ENCODE measurements at places on chromosomes 2 and 18. TPM values are rescaled to one million over a fixed set of nuclear protein-coding genes. Genes with fewer than 3 reads are reported as not detected.

DNA sequence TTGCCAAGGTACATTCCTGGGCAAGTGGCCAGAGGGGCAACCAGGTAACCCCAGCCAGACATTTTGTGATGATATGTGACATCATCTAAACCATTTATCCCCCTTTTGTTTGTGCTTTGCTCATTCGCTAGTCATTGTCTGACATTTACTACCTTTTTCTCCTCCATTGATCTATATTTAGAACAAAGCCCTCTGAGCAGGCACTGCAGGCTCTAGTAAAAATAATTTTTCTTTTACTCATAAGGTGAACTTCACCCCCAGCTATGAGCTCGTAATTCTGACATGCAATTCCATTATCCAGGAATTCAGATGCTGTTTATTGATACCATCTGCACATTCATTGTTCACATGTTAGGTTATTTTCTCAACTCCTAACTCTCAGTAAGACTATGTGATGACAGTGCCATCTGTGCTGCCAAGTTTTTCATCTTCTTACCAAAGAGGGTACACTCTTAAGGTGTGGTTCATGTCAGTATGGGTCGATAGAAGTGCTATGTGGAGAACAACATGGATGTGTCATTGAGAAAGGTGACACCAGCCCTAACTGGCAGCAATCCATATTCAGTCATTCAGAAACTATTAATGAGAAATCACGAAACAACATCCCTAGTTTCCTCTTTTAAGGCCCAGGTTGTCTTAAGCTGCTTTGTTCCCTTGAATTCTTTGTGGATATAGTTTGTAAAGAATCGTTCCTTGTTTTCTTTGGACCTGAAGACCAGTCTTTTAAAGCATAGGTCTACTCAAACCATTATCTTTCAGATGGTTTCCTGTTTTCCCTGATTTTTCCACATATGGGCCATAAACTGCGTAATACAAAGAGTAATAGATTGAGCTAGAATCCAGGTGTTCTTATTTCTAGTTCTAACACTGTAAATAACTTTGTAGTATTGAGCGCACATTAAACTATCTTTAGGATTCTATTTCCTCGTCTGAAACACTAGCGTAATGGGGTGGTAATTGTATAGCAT, 978.1 kb upstream of the CDH2 start:
- peaks cover 8% of the 10 kb centered on the region for H3K4me1 ChIP-seq
- DNase-seq, result peak; percentile 38
- H3K4me3 ChIP-seq, result no peak overlapping the region
- H3K36me3 ChIP-seq, result no peaks in the 10 kb centered on the region
- no peaks in the 10 kb centered on the region for H3K27me3 ChIP-seq

- peak overlapping the region; percentile 35 for H3K27ac ChIP-seq
- peak; percentile 28 for DNase-seq
- no peak overlapping the region for H3K4me3 ChIP-seq
- H3K27me3 ChIP-seq, result no peaks in the 10 kb centered on the region
These were observed 377.1 kb downstream of the TNS1 start for GRCh38 chr2:217625557-217626169.

GRCh38 chr2:205911306-205911705, 174.7 kb downstream of the INO80D start:
- H3K27ac ChIP-seq, result no peak overlapping the region
- H3K4me1 ChIP-seq, result no peaks in the 10 kb centered on the region
- no peak overlapping the region for H3K4me3 ChIP-seq
- no peaks in the 10 kb centered on the region for H3K36me3 ChIP-seq
- H3K27me3 ChIP-seq, result peaks cover 3% of the 10 kb centered on the region

- no peaks in the 10 kb centered on the region for H3K4me1 ChIP-seq
- H3K36me3 ChIP-seq, result no peaks in the 10 kb centered on the region
- no peak for DNase-seq
These were observed 286.2 kb upstream of the VRK2 start for GRCh38 chr2:57760381-57760801.

DNA sequence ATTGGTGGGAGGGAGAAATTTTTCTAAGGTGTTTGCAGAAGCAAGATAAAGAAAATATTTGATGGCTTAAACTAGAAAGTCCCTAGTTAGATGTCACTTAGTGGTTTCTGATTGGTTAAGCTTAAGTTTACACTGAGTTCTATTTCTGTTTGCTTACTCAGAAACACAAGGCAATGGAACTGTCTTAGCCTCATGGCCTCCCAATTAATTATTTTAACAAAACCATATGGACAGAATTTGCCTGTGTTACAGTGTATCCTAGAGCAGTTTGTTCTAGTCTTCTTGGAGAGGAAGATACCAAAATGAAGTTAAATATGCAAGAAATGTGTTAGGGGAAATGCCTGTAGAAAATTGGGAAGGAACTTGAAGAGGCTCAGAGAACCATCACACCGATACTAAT, 4.6 kb upstream of the IMPACT start:
- no peaks in the 10 kb centered on the region for H3K4me1 ChIP-seq
- no peaks in the 10 kb centered on the region for H3K36me3 ChIP-seq
- no peak overlapping the region for H3K27ac ChIP-seq
- peaks cover 7% of the 10 kb centered on the region for H3K27me3 ChIP-seq
- no peak overlapping the region for H3K4me3 ChIP-seq

- peak; percentile 98 for DNase-seq
- H3K36me3 ChIP-seq, result no peaks in the 10 kb centered on the region
- H3K4me3 ChIP-seq, result no peak overlapping the region
These were observed 42.4 kb upstream of the FIGN start for GRCh38 chr2:163778045-163778781.

- H3K27me3 ChIP-seq, result no peaks in the 10 kb centered on the region
- no peaks in the 10 kb centered on the region for H3K36me3 ChIP-seq
- H3K4me3 ChIP-seq, result no peak overlapping the region
- DNase-seq, result no peak
These were observed 951.7 kb upstream of the CNTNAP5 start for GRCh38 chr2:123073371-123073770.

- DNase-seq, result peak; percentile 18
- no peaks in the 10 kb centered on the region for H3K27me3 ChIP-seq
- no peak overlapping the region for H3K4me3 ChIP-seq
- H3K27ac ChIP-seq, result no peak overlapping the region
- H3K36me3 ChIP-seq, result peaks cover 2% of the 10 kb centered on the region
These were observed 82.7 kb downstream of the ORC4 start for GRCh38 chr2:147937744-147938349.

DNA sequence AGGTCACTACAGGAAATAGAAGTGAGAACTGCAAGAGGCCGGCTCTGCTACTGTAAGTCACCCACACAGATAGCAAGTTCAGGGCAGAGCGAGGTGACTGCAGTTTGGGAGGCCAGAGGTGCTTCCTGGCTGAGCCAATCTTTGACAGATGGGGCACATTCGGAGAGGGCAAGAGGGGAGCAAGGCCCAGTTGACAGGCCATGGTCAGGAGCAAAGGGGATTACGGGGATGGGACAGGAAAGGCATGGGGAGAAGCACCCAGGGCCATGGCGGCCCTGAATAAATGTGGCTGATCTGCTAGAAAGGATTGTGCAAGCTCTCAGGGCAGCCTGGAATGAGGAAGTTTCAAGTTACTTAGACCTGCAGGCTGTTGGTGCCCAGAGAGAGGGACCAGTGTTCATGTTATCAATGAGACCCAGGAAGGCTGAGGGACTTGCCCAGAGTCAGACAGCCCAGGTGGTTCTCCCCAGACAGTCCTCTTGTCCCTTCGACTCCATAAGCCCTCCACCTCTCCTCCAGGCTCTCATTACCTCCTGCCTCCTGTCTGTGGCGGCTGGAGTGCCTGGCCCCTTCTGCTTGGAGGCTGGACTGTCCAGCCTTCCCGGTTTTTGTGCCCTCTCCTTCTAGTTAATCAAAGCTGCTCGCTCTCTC, 123.3 kb downstream of the CTIF start:
- peaks cover 13% of the 10 kb centered on the region for H3K36me3 ChIP-seq
- H3K4me1 ChIP-seq, result peaks cover 12% of the 10 kb centered on the region
- H3K27me3 ChIP-seq, result no peaks in the 10 kb centered on the region

GRCh38 chr2:127860130-127860529, 2.2 kb upstream of the POLR2D start:
- H3K27ac ChIP-seq, result no peak overlapping the region
- no peaks in the 10 kb centered on the region for H3K4me1 ChIP-seq
- H3K27me3 ChIP-seq, result no peaks in the 10 kb centered on the region
- H3K4me3 ChIP-seq, result no peak overlapping the region
- no peak for DNase-seq

GRCh38 chr2:28287256-28287915, 105.3 kb upstream of the FOSL2 start:
- H3K4me3 ChIP-seq, result no peak overlapping the region
- peaks cover 17% of the 10 kb centered on the region for H3K4me1 ChIP-seq
- DNase-seq, result peak; percentile 65
- no peaks in the 10 kb centered on the region for H3K27me3 ChIP-seq
- peak overlapping the region; percentile 65 for H3K27ac ChIP-seq

GRCh38 chr2:15956230-15956629, 15.9 kb downstream of the MYCN start:
- H3K4me1 ChIP-seq, result no peaks in the 10 kb centered on the region
- H3K27ac ChIP-seq, result no peak overlapping the region
- no peaks in the 10 kb centered on the region for H3K27me3 ChIP-seq
- no peak for DNase-seq
- no peaks in the 10 kb centered on the region for H3K36me3 ChIP-seq

DNA sequence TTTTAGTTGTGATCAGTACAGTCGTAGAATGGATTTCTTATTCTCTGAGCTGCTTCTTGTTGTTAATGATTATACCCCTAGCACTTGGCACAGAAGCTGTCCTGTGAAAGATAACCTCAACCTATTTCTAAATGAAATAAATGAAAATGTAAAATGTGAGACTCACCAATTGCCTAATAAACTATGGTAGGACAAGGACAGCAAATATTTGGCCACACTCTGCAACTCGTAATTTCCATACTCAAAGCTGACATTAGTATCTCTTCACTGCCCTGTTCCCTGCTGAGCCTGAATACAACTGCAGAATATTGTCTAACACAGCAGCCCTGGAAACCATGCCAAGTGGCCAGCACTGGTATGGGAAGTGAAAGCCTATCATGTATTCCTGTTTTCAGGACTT, 34.5 kb downstream of the TMEM182 start:
- no peaks in the 10 kb centered on the region for H3K36me3 ChIP-seq
- H3K27me3 ChIP-seq, result no peaks in the 10 kb centered on the region
- DNase-seq, result no peak

DNA sequence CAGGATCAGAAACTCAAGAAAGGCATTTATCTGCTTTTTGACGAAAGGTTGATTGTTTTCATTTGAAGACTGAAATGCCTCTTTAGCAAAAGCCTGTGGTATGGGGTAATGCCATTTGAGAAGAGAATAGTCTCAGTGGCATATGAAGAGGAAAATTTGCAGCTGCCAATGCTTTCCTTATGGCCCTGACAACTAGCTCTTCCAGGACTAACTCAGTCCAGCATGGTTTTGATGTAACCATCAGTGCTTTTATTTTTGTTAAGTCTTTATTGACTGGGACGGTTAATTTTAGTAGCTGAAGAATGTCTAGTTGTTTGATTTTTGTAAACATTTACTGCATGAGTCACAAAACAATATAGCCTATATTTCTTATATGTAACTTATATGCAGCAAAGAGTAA, 158.4 kb downstream of the LNPK start:
- H3K4me1 ChIP-seq, result peaks cover 5% of the 10 kb centered on the region
- no peaks in the 10 kb centered on the region for H3K27me3 ChIP-seq
- no peak overlapping the region for H3K4me3 ChIP-seq
- H3K27ac ChIP-seq, result no peak overlapping the region

DNA sequence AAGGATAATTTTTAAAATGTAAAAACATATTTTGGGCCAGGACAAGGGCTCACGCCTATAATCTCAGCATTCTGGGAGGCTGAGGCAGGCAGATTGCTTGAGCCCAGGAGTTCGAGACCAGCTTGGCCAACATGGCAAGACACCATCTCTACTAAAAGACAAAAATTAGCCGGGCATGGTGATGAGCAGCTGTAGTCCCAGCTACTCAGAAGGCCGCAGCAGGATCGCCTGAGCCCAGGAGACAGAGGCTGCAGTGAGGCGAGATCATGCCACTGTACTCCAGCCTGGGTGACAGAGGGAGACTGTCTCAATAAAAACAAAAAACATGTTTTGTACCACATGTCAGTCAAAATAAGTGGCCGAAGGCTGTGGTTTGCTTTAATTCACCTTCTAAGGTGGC, 122.5 kb downstream of the HDAC4 start:
- H3K4me3 ChIP-seq, result no peak overlapping the region
- H3K27me3 ChIP-seq, result no peaks in the 10 kb centered on the region
- no peaks in the 10 kb centered on the region for H3K36me3 ChIP-seq
- DNase-seq, result no peak

GRCh38 chr2:22817197-22817596, 567.8 kb upstream of the KLHL29 start:
- H3K4me1 ChIP-seq, result no peaks in the 10 kb centered on the region
- DNase-seq, result no peak
- no peak overlapping the region for H3K4me3 ChIP-seq
- H3K36me3 ChIP-seq, result no peaks in the 10 kb centered on the region

DNA sequence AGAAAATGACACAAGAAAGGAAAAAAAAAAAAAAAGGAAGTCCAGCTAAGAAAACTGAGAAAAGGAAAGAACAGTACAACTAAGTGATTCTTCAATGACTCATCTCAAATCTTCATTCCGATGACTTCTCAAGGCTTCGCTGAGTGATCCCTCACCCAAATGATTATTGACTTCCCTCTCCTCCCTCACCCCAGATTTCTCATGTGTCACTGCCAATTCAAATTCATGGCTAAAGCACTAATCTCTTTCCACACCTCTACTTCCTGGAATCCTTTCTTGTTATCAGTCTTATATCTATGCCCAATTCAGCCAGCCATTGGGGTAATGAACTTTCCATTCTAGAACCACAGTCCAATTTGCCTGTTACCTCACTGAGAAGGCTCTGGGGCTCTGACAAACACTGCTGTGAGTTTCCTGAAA, 7.2 kb upstream of the ABCB11 start:
- no peaks in the 10 kb centered on the region for H3K36me3 ChIP-seq
- no peaks in the 10 kb centered on the region for H3K4me1 ChIP-seq
- no peak overlapping the region for H3K27ac ChIP-seq
- H3K4me3 ChIP-seq, result no peak overlapping the region

- H3K27ac ChIP-seq, result no peak overlapping the region
- DNase-seq, result no peak
- H3K4me1 ChIP-seq, result peaks cover 3% of the 10 kb centered on the region
- no peaks in the 10 kb centered on the region for H3K27me3 ChIP-seq
- no peaks in the 10 kb centered on the region for H3K36me3 ChIP-seq
These were observed 63.8 kb downstream of the SETBP1 start for GRCh38 chr18:44744161-44745121.

The SERPINB3 gene
- not detected for total RNA-seq

The KCNG2 gene
- 6.4 TPM for total RNA-seq

The EVX2 gene
- not detected for total RNA-seq

The GALNT1 gene
- 36.7 TPM for total RNA-seq

The CCDC93 gene
- 32.0 TPM for total RNA-seq

The LCT gene
- under 0.01 TPM for total RNA-seq

The ACYP2 gene
- total RNA-seq, result 22.1 TPM

All from fibroblast of lung (primary cell).